ENCODE measurements at places on chromosomes 12 and 14.

DNA sequence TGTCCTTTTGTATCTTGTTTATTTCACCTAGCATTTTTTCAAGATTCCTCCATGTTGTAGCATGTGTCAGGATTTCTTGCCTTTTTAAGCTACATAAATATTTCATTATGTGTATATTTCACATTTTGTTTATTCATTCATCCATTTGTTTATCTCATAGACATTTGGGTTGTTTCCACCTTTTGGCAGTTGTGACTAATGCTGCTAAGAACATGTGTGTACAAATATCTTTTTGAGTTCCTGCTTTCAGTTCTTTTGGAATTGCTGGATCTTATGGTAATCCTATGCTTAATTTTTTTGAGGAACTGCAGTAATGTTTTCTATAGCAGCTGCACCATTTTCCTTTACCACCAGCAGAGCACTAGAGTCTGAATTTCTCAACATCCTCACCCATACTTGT, 62.4 kb downstream of the SCN8A start:
- no peak for DNase-seq

- DNase-seq = no peak
Observed at GRCh38 chr14:98602983-98603382, 669.0 kb downstream of the BCL11B start.

DNA sequence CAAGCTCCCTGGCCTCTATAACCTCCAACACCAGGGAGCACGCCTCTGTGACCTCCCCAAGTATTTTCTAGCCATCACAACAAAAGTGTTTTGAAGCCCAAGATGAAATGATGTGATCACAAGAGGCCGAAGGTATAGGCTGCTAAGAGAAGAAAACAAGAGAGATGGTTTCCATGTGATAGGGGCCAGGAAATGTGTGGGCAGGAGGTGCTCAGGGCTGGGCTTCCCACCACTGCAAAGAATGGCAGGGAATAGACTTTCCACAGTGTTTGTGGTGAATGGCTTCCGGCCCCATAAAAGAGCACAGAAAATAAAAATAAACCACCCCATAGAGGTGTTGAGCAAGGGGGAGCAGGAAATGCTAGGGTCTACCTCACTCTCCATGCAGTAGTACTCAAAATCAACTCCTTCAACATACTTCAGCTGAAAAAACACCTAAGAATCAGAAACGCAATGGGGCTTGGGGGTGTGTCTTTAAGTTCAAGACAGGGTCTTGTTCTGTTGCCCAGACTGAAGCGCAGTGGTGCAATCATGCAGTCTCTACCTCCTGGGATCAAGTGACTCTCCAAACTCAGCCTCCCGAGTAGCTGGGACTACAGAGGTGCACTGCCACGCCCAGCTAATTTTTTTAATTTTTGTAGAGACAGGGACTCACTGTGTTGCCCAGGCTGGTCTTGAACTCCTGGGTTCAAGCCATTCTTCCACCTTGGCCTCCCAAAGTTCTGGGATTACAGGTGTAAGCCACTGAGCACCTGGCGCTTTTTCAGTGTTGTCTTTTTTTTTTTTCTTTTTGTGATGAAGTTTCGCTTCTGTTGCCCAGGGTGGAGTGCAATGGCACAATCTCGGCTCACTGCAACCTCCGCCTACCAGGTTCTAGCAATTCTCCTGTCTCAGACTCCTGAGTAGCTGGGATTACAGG, 27.1 kb downstream of the DAD1 start:
- DNase-seq = no peak

DNA sequence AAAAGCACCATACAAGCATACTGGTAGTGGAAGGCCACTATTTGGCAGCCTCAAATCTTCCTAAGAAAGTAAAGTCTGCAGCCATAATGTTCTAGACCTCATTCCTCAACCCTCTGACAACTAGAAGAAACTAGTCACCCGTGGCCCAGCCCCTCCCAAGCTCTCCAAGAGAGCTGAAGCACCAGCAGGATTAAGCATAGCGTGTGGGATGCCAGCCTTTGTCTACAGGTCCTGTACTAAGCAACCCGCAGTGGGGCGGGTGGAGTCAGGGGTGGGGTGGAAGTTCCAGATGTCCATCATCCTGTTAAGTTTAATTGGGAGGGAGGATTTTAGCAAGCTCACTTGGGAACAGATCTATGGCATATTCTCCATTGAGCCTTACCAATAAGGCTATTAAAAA, 14.2 kb downstream of the SLC11A2 start:
- no peak for DNase-seq

GRCh38 chr12:3879846-3880245, 6.6 kb upstream of the PARP11 start:
- no peak for DNase-seq

DNA sequence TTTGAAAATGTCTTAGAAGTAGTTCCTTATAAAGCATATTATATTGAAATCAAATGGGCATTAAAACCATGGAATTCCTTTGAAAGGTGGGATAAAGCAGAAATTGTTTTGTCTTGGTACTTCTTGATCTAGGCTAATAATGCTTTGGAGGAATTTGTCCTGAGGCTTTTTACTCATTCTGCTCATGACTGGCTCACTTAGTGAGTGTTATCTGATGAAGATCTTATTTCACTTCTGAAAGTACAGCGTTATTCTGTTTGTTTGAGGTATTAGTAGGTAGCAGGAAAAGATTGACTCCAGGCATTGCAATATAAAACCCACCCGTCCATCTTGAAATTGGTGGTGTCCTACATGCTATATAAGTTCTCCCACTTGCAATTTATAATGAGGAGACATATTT, 5.5 kb downstream of the C12orf71 start:
- DNase-seq = no peak

DNA sequence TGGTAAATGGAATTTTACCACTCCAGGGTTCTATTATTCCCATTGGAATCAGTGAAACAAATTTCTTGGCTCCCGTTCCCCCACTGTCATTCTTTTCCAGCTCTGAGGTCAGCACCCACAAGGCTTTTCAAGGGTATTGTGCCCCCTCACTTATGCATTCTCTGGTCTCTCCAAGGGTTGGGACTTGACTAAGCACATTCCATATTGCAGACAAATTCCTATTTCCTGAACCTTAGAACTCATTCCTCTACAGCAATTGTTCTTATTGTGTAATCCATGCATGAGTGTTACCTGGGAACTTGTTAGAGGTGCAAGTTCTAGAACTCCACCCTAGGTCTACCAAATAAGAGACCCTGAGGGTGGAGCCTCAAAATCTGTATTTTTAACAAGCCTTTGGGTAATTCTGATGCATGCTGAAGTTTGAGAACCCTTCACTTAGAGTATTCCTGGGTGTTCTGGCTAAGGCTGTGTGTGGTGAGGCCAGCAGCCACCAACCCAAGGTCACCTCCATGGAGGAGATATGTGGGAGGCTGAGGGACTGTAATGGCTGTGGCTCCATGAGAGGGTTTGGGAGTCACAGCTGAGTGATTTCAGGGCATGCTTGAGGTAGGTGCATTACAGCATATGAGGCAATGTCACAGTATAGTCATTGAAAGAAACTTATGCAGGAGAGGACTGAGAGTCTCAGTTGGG, 150.9 kb downstream of the TTC6 start:
- DNase-seq = no peak

GRCh38 chr14:105074601-105075053, 9.4 kb upstream of the GPR132 start:
- DNase-seq = no peak

- no peak for DNase-seq
Observed at GRCh38 chr14:75069811-75070145, 337 bp downstream of the ZC2HC1C start.

DNA sequence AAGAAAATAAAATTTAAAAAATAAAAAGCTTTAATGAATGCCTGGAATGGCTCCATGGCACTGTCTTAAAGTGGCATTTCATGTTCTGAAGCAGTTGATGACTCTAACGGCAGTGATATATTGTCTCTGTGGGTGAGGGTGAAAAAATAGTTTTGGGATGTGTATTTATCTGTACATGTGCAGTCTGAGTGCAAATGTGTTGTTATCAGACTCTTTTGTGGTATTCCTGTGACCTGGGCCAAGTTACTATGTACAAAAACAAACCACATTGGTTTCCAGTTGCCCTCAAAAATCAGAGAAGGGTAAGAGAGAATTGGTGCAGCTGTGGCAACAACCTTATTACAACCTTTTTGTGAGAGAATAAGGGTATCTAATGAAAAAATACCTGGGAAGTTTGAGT, 81.7 kb upstream of the CCDC91 start:
- DNase-seq = no peak

GRCh38 chr14:30779210-30779609, 95.1 kb upstream of the COCH start:
- no peak for DNase-seq

Data from head of caudate nucleus (tissue), 42 donors.